Amniotic stem cell (primary cell): ENCODE measurements at places on chromosomes 2 and 18.
A peak's percentile ranks its signal among the peaks of the same experiment; 100 is the strongest.

- no peak for DNase-seq
These were observed 1070.9 kb upstream of the FANCL start for GRCh38 chr2:59312029-59312428.

GRCh38 chr18:57621246-57621604 is 411 bp downstream of the NARS1 start:
- no peak for DNase-seq

DNA sequence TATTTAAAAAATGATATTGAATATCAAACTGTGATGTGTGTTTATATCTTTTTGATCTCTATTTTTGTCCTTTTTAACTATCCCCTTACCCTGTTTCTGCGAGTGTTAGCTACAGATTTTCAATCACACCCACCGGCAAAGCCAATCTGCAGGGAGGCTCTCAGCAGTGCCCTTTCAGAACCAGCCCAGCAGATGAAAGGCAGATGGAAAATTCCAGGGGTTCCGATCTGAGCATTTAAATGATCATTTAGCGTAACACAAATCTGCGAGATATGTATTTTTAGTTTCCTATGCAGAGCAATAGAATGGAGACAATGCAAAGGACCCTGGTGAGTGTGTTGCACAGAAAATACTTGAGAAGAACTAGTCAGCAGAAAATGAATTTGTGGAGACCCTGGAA is 2170.5 kb upstream of the PIK3C3 start:
- DNase-seq: no peak

- no peak for DNase-seq
These were observed 14.9 kb downstream of the SCG2 start for GRCh38 chr2:223587301-223587700.

- peak; percentile 21 for DNase-seq
These were observed 96.7 kb downstream of the CRIM1 start for GRCh38 chr2:36452260-36452659.

- no peak for DNase-seq
These were observed 84.7 kb downstream of the TCF4 start for GRCh38 chr18:55503167-55503820.

DNA sequence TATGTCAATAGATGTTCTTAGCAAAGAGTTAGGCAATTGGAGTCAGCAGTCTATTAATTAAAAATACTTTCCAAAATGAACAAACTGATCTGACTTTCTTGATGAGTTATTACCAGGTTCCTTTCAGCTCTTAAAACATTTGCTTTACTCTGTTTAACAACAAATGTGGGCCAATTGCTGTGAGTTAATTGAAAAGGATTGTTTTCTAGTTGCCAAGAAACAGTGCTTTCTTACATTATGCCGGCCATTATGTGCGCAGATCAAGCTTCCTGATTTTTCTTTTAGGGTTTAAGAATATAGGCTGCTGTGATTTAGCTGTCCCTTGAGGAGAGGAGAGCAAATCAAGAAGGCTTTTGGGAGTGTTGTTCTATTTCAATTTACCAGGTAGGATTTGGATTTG is 50.5 kb upstream of the ITPRID2 start:
- no peak for DNase-seq

GRCh38 chr2:173370198-173370597 is 15.5 kb downstream of the CDCA7 start:
- no peak for DNase-seq

- no peak for DNase-seq
These were observed 227.9 kb upstream of the COPS8 start for GRCh38 chr2:236857781-236858180.

- DNase-seq: no peak
These were observed 85.6 kb downstream of the PRKCE start for GRCh38 chr2:45736757-45737704.

GRCh38 chr2:26712486-26713465 is 20.3 kb downstream of the KCNK3 start:
- DNase-seq: no peak

DNA sequence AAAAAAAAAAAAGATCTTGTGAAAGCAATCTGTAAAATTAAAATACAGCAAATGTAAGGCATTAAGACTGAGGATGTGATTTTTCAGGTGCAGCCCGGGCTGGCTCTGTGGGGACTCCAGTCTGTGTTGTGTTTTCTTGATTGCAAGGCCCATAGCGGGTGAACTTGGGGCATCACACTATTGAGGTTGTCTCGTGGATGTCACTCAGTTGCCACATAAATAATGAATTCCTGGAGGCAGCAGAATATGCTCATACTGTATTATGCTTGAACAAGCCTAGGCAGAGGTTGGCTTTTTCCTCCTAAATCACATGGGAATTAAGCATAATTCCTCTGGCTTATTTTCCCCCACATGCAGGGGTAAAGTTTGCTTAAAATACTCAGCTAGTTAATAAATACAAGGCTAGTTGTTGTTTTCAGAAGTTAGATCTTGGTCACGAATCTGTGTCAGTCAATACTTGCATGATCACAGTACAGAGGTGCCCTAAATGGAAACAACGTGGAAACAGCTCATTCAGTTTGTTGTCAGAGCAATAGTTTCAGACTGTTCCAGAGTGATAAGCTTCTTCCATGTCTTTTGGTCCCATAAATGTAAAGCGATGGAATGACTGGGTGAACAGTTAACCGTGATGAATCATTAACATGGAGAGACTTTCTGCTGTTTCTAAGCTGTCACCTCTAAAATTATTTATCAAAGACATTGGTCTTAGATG is 16.4 kb downstream of the GEMIN6 start:
- no peak for DNase-seq

DNA sequence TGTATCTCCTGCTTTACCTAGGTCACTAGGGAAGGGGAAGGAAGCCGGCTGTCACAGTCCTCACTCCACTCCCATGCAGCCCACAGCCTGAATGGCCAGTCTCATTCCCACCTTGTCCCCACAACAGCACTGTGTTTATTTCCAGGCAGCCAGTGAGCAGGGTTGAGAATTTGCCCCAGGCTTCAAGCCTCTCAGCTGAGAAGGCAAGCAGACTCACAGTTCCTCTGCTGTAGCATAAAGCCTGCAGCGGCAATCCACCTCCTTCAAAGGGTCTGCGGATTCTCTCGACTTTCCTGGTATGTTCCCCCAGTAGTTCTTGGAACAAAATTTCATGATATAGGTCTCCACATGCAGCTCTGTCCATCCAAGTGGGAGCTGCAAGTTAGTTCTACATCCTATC is 262.9 kb upstream of the GULP1 start:
- no peak for DNase-seq

- no peak for DNase-seq
These were observed 81.8 kb downstream of the CERKL start for GRCh38 chr2:181575024-181575649.

DNA sequence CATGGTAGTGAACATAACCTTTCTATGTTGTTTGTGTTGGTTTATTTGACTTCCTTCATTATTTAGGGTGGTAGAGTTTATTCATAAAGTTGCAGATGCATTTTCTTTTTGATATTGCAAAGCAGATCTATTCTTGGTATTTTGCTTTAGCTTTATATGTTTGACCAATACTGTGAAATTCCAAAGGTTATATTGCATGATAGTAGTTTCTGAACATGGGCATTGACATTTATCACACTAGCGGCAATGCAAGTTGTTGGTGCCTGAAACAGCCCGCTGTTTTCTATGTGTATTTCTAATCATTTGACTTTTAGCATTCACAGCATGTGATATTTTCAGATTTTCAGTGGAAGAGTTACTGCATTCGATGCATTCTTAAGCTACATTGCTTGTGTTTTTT is 87.2 kb downstream of the ASXL3 start:
- no peak for DNase-seq

GRCh38 chr2:174914853-174915760 is 90.1 kb downstream of the CHN1 start:
- no peak for DNase-seq

DNA sequence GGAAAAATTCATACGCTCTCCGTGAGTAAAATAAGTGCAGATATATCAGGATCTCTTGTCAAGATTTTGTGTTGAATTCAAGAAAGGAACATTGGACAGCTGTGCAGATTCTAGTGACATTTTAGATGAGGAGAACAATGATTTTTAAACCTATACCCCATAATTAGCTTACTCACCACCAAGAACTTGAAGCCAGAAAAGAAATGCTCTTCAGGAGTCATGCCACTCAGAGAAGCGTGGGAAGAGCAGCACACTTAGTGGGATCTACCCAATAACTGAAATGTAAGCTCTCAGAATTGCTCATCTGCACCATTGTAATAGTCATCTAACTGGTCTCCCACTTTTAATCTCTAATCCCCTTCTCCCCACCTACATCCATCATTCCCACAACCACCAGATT is 9.2 kb upstream of the ERMN start:
- DNase-seq: no peak

DNA sequence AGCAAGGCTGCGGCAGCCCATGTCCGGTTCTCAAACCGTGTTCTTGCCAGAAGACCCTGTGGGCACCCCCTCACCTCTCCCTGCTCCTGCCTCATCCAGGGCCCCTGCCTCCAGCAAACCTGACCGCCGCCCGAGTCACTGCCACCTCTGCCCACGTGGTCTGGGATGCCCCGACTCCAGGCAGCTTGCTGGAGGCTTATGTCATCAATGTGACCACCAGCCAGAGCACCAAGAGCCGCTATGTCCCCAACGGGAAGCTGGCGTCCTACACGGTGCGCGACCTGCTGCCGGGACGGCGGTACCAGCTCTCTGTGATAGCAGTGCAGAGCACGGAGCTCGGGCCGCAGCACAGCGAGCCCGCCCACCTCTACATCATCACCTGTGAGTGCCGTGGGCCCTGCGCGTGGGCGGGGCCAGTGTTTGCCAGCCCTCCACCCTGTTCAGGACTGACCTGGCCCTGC is 32.2 kb downstream of the MTERF4 start:
- no peak for DNase-seq

DNA sequence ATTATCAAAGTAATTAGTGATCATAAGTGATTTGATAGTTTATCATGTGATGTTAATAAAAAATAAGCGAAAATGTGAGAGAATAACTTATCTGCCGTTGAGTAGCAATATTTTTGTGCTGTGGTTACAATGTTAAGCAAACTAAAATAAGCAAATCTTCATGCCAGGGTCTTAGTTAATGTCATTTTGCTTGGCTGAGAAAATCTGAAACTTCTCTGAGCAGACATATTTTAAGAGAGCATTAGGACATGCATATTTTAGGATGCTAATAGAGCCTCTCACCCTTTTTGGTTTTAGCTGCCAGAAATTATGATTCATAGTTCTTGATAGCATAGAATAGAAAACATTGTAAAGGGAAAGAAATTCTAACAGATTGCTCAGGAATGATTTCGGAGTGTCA is 233.5 kb upstream of the ZEB2 start:
- DNase-seq: no peak

DNA sequence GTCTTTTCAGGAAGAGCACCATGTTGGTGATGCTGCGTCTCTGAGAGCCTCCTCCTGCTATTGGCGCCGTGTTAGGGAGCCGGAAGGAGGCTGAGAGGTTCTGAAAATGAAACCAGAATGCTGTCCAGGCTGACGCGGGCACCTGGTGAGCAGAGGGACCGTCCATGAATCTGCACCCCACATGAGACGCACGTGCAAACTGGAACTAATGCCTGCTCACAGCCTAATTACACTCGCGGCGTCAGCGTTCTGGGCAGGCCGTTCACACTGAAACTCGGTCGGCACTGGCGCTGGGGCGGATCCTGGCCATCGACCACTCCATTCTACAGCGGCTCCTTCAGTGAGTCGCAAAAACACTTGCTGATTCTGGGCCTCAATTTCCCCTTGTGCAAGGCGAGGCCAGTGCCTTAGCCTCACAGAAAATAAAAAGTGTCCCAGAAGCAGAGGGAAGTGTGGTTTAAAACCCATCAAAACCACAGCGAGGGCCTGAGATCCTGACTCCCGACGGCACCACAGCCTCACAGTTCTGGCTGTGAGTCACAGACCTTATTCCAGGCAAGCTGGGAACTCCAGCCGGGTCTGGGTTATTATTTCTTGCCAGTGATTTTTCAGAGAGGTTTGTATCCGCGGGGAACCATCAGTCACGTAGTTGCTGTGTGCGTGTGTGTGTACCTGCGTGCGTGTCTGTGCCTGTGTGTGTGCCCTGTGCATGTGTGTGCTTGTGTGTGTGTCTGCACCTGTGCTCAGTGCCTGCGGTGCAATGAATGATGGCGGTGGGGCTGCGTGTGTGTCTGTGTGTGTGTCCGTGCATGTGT is 49.1 kb upstream of the CTDP1 start:
- no peak for DNase-seq

- no peak for DNase-seq
These were observed 377.4 kb downstream of the RPRM start for GRCh38 chr2:153101187-153101586.

DNA sequence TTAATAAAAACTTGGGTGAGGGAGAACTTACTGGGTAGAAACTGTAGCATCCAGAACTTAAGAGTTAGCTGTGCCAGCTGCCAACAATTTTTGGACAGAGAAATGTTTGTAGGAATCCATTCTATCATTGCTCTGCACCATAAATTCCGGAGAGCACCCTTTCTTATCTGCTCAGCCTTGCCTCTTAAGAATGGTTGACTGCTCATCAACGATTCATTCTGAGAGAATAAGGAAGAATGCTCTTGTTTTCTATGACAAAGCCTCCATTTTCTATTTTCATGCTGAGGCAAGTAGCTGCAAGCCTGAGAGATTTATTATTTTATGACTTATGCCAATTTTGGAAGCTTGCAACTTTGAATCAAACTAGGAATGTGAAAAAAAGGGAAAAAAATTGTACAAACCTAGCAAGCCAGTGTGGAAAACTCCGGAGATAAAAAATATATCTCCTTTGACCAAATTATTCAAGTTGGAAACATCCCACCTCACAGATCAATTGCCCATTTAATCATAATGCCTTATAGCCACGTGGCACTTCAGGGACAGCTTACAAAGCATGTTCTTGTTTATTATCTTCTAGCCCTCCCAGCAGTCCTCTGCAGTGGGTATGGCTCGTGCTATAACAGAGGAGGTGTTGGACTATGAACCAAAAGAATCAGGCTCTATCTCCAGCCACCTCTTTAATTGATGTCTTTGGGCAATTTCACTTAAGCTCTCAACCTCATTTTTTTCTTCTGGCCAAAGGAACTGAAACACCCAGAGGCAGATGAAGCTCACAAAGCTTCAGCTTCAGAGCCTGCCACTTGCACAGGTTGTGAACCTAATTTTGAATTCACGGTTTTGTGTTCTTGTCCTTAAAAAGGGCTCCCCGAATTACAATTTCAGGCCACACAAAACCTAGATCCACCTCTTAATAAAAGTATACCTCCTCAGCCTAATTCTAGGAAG is 40.9 kb upstream of the ATL2 start:
- DNase-seq: no peak

GRCh38 chr2:42794271-42795046 is 2.1 kb upstream of the HAAO start:
- no peak for DNase-seq

GRCh38 chr2:210198326-210198725 is 26.9 kb downstream of the ACADL start:
- no peak for DNase-seq

- no peak for DNase-seq
These were observed 56.0 kb downstream of the PIK3C3 start for GRCh38 chr18:42011053-42011452.

GRCh38 chr2:5150871-5151270 is 541.3 kb upstream of the SOX11 start:
- no peak for DNase-seq

GRCh38 chr18:59631583-59632181 is 65.5 kb downstream of the CCBE1 start:
- DNase-seq: no peak

- DNase-seq: no peak
These were observed 23.8 kb downstream of the HK2 start for GRCh38 chr2:74857725-74858124.

GRCh38 chr2:84807063-84807485 is 73.8 kb downstream of the TRABD2A start:
- DNase-seq: peak; percentile 86

GRCh38 chr2:47088371-47089082 is 66.6 kb downstream of the STPG4 start:
- DNase-seq: no peak

- DNase-seq: no peak
These were observed 71.3 kb upstream of the ACKR3 start for GRCh38 chr2:236498369-236498768.
